CD4-positive, alpha-beta T cell treated with Interleukin-1 beta for 1 hour (primary cell): ENCODE measurements at places on chromosomes 13 and 19.
A peak's percentile ranks its signal among the peaks of the same experiment; 100 is the strongest.

- DNase-seq, result no peak
These were observed 169.8 kb downstream of the SHISA2 start for GRCh38 chr13:25881971-25882451.

GRCh38 chr19:29634423-29635130, 28.5 kb downstream of the POP4 start:
- no peak for DNase-seq

GRCh38 chr13:111219950-111220349, 100.5 kb upstream of the TEX29 start:
- DNase-seq, result no peak

GRCh38 chr13:68440874-68441273, 1210.7 kb upstream of the PCDH9 start:
- no peak for DNase-seq

DNA sequence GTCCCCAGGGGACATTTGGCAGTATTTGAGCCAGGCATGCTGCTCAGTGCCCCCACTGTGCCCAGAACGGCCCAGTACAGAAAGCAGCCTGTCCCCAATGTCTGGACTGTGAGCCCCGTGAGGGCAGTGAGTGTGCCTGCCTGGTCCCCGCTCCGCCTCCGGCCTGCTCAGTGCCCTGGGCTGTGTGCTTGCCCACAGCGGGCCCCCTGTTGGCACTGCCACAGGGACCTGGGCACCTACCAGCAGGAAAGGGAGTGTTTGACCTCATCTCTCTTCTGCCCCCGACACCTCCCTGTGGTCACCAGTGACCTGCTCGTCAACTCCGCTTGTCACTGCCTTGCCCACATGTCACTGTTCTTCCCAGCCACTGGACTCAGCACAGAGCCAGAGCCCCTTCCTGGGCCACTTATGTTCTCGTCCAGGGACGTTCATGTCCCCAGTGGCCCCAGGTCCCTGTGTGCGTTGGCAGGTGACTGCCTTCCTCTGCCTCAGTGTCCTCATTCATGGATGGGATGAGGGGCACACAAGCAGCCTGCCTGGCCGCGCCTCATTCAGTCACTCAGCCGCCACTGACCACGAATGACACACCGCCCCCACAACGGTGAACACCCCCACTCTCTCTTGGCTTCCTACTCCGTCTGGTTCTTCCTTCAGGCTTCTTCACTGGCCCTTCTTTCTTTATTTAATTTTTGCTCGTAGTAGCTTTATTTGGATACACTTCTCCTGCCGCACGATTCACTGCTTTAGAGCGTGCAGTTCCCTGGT, 2.8 kb downstream of the FZR1 start:
- no peak for DNase-seq

DNA sequence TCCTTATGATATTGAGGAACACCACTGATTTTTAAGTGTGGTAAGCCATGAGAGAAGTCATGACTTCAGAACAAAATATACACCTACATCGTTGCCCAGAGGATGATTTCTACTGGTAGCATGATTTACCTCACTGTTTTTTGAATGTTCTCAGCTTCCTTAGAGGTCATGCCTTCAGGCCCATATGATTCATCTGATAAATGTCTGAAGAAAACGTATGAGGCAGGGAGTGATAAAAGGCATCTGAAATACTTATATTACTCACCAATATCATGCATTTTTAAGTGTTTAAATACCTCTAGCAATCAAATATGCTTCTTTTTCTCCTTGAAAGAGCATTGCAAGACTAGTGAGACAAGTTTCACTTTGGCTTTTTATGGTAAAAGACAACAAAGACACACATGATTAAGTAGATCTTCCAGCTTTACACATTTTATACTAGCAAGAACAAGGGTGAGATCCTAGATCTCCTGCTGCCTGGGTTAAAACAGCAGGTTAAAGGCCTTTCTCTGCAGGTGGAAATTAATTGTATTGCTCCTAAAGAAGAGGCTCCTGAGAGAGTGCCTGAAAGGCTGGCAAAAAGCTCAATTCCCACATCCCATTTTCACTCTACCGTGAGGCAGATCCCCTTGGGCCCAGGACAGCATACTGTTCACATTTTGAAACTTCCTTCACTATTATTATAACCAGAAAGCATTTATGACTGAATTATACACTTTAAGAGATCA, 432.4 kb downstream of the SLITRK1 start:
- no peak for DNase-seq

- DNase-seq, result no peak
These were observed 8.5 kb downstream of the TBC1D4 start for GRCh38 chr13:75473468-75473867.

- DNase-seq, result no peak
These were observed 3.6 kb downstream of the DACH1 start for GRCh38 chr13:71863254-71863865.

DNA sequence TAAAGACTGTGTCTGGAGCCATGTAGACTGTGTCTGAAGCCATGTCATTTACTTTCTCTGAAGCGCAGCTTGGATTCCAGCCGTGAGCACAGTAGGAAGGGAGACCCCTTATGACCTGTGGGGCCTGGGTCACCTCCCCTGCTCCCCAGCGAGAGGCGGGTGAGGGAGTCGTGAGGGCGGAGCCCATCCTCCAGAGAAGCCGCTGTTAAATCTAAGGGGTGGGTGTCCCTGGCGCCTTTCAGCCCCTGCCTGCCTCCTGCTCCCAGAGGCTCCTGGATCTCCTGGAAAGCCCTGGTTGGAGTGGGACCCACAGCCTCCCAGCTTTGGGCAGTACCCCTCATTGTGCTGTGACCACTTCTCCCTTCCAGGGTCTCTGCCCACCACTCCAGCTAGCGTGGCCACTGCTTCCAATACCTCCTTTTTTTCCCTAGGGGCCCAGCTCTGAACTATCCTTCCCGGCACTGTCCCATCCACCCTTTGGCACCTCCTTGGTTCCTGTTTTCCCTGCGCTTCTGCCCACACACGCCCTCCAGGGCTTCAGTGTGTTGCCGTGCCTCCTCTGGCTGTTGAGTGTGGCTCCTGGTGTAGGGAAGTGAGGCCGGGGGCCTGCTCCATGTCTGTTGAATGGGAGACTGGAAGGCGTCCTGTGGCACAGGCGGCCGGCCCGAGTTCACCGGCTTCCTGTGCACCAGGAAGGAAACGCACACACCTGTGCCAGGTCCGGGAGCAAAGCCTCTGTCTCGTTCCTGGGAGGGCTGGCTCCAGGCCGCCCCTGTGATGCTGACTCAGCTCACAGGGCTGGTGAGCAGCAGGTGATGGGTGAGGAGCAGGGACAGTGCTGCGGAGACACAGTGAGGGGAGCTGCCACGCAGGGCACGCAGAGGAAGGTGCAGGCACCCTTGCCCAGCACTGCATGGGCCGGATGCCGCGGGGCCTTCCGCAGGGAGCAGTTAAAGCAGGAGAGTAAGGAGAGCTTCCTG, 29.4 kb downstream of the ATP4B start:
- no peak for DNase-seq

DNA sequence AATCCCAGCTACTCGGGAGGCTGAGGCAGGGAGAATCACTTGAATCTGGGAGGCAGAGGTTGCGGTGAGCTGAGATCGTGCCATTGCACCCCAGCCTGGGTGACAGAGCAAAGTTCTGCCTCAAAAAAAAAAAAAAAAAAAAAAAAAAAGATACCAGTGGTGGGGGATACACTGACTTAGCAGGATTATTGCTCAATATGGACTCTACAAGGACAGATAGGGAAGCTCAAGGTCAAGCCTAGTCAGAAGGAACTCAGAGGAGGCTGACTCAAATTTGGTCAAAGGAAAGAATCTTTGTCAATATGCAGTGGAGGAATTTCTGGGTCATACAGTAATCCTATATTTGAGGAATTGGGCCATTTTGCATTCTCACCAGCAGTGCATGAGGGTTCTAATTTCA, 6.7 kb upstream of the DIAPH3 start:
- DNase-seq, result no peak

DNA sequence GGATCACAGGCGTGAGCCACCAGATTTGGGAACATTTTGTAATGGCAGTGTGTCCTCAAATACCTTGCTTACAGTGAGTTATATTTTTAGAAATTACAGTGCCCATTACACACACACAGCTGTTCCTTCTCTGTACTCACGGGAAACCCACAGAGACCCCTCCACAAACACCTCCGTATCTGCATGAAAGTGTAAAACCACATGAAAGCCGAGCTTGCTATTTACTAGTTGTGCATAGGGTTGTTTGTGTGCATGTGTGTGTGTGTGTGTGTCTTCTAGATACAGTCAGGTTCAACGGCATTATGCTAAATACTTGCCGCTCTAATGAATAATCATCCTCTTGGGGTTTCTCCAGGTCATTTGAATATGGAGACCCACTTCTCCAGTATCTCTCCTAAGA, 22.3 kb upstream of the LILRA2 start:
- peak; percentile 60 for DNase-seq

DNA sequence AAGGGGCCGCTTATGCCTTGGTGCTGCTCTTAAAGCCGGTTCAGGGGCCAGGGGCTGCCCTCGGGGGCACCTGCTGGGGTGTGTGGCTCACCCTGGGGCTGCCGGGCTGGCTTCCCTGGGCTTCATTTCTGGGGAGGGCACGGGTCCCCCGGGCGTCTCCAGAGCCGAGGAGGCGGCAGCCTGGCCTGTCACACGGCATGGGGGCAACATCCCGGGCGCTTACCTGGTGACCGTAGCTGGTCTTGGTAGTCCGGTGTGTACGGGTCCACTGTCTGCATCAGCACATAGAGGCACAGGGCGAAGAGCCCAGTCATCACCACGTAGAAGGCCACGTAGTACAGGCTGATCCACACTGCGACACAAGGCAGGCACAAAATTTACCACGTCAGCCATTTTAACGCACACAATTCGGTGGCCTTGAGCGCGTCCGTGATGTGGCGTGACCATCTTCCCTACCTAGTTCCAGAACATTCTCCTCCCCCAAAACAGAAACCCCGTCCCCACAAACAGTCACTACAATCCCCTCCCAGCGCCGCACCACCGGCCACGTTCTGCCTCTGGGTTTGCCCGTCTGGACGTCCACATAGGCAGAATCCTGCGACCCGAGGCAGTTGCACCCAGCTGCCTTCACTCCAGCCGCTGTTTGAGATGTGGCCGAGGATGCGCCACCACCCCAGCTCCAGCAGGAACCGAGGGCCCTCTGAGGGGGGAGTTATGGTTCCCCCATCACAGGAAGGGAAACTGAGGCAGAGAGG, 3.2 kb downstream of the ATP4B start:
- no peak for DNase-seq

- no peak for DNase-seq
These were observed 537.5 kb downstream of the DCT start for GRCh38 chr13:93942016-93942415.

GRCh38 chr19:54041969-54042606, 21.6 kb downstream of the VSTM1 start:
- no peak for DNase-seq

GRCh38 chr19:42270346-42271044, 1.4 kb downstream of the CIC start:
- DNase-seq, result peak; percentile 85
